ENCODE measurements at places on chromosomes 12 and 14. TPM values are rescaled to one million over a fixed set of nuclear protein-coding genes. Genes with fewer than 3 reads are reported as not detected.

DNA sequence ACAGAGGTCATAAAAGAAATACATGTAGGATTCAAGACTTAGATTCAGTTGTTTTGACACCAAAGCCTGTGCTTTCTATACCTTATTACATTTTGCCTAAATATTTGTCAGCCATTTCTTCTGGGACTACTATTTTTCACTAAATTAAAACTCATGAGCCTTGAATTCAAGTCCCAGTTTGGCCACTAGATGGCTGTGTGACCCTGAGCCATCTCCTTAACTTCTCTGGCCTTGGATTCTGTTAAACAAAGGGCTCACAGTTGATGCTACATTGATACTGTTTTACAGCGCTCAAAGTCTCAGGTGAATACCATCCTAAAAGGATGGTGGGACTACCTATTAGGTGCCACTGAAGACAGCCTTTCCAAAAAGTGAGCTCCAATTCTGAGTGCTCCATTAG lies 39.6 kb upstream of the CCDC198 start:
- no peaks in the 10 kb centered on the region for H3K36me3 ChIP-seq
- no peaks in the 10 kb centered on the region for H3K4me1 ChIP-seq
- no peak overlapping the region for H3K4me3 ChIP-seq
- H3K27ac ChIP-seq, result no peak overlapping the region
- DNase-seq, result peak; percentile 35
- H3K27me3 ChIP-seq, result peaks cover 8% of the 10 kb centered on the region

- H3K4me1 ChIP-seq, result peaks cover 3% of the 10 kb centered on the region
- H3K36me3 ChIP-seq, result no peaks in the 10 kb centered on the region
- DNase-seq, result no peak
- H3K27me3 ChIP-seq, result peaks cover 4% of the 10 kb centered on the region
- no peak overlapping the region for H3K27ac ChIP-seq
- H3K4me3 ChIP-seq, result no peak overlapping the region
Observed at GRCh38 chr14:52051251-52051650, 17.6 kb downstream of the NID2 start.

ABCB9 gene
- 6.3 TPM for total RNA-seq

DNA sequence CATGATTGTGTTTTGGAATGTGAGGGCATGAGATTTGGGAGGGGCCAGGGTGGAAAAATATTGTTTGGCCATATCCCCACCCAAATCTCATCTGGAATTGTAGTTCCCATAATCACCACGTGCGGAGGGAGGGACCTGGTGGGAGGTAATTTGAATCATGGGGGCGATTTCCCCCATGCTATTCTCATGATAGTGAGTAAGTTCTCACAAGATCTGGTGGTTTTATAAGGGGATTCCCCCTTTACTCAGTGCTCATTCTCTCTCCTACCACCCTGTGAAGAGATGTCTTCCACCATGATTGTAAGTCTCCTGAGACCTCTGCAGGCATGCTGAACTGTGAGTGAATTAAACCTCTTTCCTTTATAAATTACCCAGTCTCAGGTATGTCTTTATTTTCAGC lies 15.7 kb downstream of the OR10P1 start:
- peak; percentile 46 for DNase-seq
- peaks cover 24% of the 10 kb centered on the region for H3K4me1 ChIP-seq
- peaks cover 2% of the 10 kb centered on the region for H3K27me3 ChIP-seq
- H3K4me3 ChIP-seq, result no peak overlapping the region
- peaks cover 16% of the 10 kb centered on the region for H3K36me3 ChIP-seq

TUNAR gene
- not detected for total RNA-seq

- no peak overlapping the region for H3K4me3 ChIP-seq
- no peaks in the 10 kb centered on the region for H3K4me1 ChIP-seq
- no peak for DNase-seq
Observed at GRCh38 chr12:15131431-15131830, 89.8 kb downstream of the RERG start.

DNA sequence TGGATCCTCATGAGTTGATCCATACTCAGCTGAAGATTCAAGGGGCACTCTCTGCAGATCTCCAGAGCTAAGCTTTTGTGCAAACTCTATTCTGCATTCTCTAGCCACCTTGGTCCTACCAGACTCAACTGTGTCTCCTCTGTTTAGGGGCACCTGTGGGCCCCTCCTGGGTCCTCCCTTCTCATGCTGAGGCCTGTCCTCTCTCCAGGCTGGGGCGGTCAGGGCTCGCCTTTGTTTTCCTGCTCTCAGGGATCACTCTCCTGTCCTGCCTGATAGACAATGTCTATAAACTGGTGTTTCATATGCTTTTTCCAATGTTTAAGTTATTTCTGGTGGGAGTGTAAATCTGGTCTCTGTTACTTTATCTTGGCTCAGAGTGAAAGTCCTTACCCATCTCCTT lies 11.6 kb upstream of the KIF26A start:
- peaks cover 4% of the 10 kb centered on the region for H3K36me3 ChIP-seq
- no peak overlapping the region for H3K27ac ChIP-seq
- no peak for DNase-seq
- no peak overlapping the region for H3K4me3 ChIP-seq
- peaks cover 19% of the 10 kb centered on the region for H3K27me3 ChIP-seq

PLEKHG3 gene
- total RNA-seq, result 6.3 TPM

BMP4 gene
- not detected for total RNA-seq

DNA sequence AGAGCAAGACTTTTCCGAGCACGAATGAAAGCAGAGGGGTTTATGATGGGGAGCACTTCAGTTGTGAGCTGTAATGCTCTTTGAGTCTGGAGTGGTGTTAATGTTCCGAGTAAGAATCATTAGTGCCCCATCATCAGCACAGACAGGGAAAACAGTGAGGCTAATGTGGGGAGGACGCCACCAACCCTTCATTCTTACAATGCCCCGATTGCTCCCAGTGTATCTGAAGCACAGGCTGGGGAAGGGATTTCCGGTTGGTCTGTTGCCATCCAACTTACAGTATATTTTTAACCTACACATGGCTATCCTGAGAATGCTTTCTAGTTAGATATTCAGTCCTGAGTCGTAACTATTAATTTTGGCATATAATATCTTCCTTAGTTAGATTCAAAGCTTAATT lies 141.6 kb downstream of the APAF1 start:
- H3K4me3 ChIP-seq, result no peak overlapping the region
- H3K36me3 ChIP-seq, result no peaks in the 10 kb centered on the region
- peaks cover 29% of the 10 kb centered on the region for H3K27me3 ChIP-seq
- H3K4me1 ChIP-seq, result no peaks in the 10 kb centered on the region
- no peak for DNase-seq

EML1 gene
- total RNA-seq, result 1.7 TPM

GRCh38 chr12:57142121-57142520 lies 5.3 kb downstream of the LRP1-AS start:
- no peak overlapping the region for H3K4me3 ChIP-seq
- DNase-seq, result no peak
- no peaks in the 10 kb centered on the region for H3K36me3 ChIP-seq
- H3K4me1 ChIP-seq, result no peaks in the 10 kb centered on the region
- no peaks in the 10 kb centered on the region for H3K27me3 ChIP-seq

- peaks cover 92% of the 10 kb centered on the region for H3K36me3 ChIP-seq
- DNase-seq, result no peak
- peaks cover 57% of the 10 kb centered on the region for H3K4me1 ChIP-seq
Observed at GRCh38 chr12:76069339-76069738, 15.1 kb downstream of the NAP1L1 start.

DNA sequence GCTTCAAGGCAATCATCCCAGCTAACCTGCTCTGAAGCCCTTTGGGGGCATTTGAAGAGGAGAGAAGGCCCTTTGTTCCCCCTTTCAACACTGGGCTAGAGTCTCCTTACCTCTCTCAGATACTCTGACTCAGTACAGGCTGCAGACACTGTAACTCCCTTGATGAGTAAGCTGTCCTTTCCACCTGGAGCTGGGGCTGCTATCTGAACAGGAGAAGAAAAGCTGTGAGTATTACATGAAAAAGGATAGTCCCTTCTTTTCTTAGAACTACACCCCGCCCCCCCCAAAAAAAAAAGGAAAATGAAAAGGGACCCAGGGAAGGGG lies 186.6 kb upstream of the PLEKHG7 start:
- peaks cover 34% of the 10 kb centered on the region for H3K4me1 ChIP-seq
- peak; percentile 50 for DNase-seq
- peak overlapping the region; percentile 81 for H3K27ac ChIP-seq
- no peaks in the 10 kb centered on the region for H3K27me3 ChIP-seq
- H3K4me3 ChIP-seq, result peak overlapping the region; percentile 5

- peaks cover 4% of the 10 kb centered on the region for H3K27me3 ChIP-seq
- no peaks in the 10 kb centered on the region for H3K4me1 ChIP-seq
- H3K4me3 ChIP-seq, result no peak overlapping the region
- no peak overlapping the region for H3K27ac ChIP-seq
- no peak for DNase-seq
Observed at GRCh38 chr14:58784931-58785330, 147.2 kb downstream of the DACT1 start.

SRGAP1 gene
- total RNA-seq, result 0.02 TPM

- H3K27me3 ChIP-seq, result peaks cover 17% of the 10 kb centered on the region
- no peak overlapping the region for H3K27ac ChIP-seq
- no peak overlapping the region for H3K4me3 ChIP-seq
- H3K36me3 ChIP-seq, result no peaks in the 10 kb centered on the region
Observed at GRCh38 chr14:99381688-99382060, 99.0 kb downstream of the SETD3 start.

DNA sequence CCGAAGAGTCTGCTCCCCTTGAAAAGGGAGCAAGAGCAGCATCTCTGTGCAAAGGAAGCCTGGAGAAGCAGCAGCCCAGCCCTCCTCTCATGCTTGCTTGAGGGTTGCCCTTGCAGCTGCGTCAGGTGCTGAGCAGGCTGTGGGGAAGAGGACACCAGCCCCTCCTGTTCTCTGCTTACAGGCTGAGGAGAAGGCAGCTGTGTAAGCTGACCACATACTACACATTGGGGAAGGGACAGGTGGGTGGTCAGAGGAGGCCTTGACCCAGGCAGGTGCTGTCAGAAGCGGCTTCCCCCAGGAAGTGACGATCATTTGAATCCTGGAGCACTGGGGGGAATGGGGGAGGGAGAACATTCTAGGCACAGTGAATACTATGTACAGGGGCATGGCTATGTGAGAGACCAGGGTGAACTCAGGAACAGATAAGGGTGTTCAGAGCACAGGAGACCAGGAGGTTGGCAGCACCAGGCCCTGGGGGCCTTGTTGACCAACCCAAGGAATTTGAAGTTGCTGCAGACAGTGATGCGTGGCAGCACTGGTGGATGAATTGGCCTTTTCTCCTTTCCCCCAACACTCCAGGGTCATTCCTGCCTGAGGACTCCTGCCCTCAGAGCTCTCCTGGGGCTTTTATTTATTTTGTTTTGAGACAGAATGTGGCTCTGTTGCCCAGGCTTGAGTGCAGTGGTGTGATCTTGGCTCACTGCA lies 2.7 kb upstream of the KLC1 start:
- H3K4me3 ChIP-seq, result no peak overlapping the region
- peaks cover 25% of the 10 kb centered on the region for H3K4me1 ChIP-seq
- H3K27ac ChIP-seq, result no peak overlapping the region
- peaks cover 4% of the 10 kb centered on the region for H3K36me3 ChIP-seq

- no peaks in the 10 kb centered on the region for H3K27me3 ChIP-seq
- H3K36me3 ChIP-seq, result peaks cover 3% of the 10 kb centered on the region
- no peak for DNase-seq
- peak overlapping the region; percentile 56 for H3K27ac ChIP-seq
Observed at GRCh38 chr12:96371790-96372699, 28.2 kb downstream of the CDK17 start.

INSM2 gene
- not detected for total RNA-seq

HPD gene
- not detected for total RNA-seq

Measured in activated CD4-positive, alpha-beta T cell treated with anti-CD3 and anti-CD28 coated beads for 36 hours (primary cell).